ENCODE measurements at places on chromosomes 3 and 15. TPM values are rescaled to one million over a fixed set of nuclear protein-coding genes. Genes with fewer than 3 reads are reported as not detected.

- DNase-seq: no peak
Measured at GRCh38 chr3:134711284-134711683, 60.5 kb upstream of the KY start.

DNA sequence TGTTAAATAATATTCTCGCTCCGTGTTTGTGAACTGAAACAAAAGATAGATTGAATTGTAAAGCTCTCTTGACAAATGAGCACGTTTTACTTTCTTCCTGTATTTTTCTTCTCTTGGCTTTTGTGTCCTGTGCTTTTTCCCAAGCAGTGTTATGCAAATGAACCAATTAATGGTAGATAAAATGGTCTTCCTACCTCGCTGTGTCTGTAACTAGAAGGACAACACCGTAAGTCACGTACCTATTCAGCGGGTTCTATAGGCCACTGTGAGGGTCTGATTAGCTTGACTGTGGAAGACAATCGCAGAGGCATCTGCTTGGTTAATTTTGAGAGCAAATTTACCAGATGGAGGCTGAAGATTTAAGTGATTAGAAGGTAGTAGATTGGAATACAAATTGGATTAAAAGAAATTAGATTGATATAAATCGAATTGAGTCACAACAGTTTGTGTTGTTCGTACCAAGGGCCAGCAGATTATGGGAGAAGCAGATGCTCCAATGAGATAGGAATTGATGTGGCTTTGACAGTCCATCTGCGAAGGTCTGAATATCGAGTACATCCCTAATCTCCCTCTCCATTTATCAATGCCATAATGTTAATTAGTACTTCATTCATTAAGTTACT is 40.2 kb downstream of the ROBO2 start:
- no peak for DNase-seq

- DNase-seq: peak; percentile 33
Measured at GRCh38 chr3:148992027-148992634, 791 bp downstream of the GYG1 start.

DNA sequence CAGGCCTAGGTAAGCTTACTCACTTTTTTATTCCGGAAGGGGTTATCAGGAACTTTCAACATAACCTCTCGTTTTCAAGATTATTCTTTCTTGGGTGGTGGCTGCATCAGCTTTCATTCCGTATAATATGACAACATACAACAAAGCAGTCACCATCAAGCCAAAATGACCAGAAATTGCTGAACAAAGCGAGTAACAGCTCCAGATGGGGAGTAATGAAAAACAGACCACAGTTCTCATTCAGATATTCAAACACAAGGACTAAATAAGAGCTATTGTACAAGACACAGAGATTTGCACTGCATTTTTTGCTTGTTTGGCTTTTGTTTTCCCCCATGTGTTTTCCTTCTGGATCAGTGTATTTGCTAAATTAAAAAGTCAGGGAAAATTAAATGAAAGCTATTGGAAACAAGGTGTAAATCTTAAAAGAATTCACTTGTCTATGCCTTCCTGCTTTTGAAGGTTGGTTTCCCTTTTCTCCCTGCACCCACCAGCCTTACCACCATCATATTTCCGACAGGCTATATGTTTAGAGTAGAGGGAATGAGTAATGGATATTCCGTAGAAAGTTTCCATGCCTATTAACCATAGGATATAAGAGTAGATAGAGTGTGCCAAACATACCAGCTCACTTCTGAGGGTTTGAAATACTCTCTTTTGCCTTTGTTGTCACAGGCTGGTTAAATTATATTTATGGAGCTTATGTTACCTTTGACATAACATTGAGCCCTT is 213.6 kb downstream of the RBMS3 start:
- DNase-seq: no peak

GRCh38 chr3:120688121-120688520 is 6.1 kb upstream of the HGD start:
- no peak for DNase-seq

RAD54L2 gene
- 23.2 TPM for total RNA-seq

GRCh38 chr3:55294557-55294956 is 192.5 kb downstream of the WNT5A start:
- no peak for DNase-seq

- DNase-seq: no peak
Measured at GRCh38 chr3:140595295-140595694, 82.6 kb upstream of the TRIM42 start.

- no peak for DNase-seq
Measured at GRCh38 chr15:62941699-62942098, 100.8 kb upstream of the TPM1 start.

DNA sequence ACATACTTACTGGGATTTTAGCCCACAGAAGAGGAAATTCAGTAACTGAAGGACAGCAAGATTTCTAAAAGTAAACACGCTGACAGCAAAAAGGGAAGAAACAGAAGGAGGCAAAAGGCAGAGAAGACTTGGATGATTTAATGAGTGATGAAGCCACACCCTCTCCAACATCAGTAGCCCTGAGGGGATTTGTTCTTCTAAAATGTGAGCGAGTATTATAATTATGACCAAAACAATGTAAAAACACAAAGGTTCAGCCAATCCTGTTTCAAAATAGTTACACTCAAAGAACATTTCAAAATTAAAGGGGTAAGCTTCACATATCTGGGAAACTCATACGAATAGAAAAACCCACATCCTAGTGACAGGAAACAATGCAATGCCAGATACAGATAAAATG is 25.0 kb downstream of the MCCC1 start:
- no peak for DNase-seq

GRK7 gene
- total RNA-seq: under 0.01 TPM

ZNF860 gene
- 2.0 TPM for total RNA-seq

- DNase-seq: no peak
Measured at GRCh38 chr3:134393074-134393473, 18.8 kb upstream of the AMOTL2 start.

GRCh38 chr3:186990878-186991308 is 60.6 kb downstream of the ST6GAL1 start:
- DNase-seq: no peak

DNA sequence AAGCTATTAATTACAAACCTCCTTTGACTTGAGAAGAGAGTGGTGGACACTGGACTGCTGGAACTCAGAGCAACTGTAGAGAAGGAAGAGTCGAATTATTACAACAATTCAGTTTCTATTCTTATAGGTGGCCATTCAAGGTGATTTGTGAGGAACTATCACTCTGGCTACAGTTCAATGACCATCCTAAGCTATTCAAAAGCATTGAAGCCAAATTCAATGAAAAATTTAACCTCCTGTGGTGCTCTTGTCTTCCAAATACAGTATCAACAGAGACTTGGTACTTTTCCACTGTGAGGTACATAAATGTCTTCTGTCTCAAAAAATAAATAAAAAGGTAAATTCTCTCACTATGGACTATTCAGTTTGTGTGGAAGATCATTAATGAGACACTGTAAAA is 513.3 kb upstream of the SEMA6D start:
- no peak for DNase-seq

- no peak for DNase-seq
Measured at GRCh38 chr15:49137861-49138260, 17.5 kb downstream of the COPS2 start.

DNA sequence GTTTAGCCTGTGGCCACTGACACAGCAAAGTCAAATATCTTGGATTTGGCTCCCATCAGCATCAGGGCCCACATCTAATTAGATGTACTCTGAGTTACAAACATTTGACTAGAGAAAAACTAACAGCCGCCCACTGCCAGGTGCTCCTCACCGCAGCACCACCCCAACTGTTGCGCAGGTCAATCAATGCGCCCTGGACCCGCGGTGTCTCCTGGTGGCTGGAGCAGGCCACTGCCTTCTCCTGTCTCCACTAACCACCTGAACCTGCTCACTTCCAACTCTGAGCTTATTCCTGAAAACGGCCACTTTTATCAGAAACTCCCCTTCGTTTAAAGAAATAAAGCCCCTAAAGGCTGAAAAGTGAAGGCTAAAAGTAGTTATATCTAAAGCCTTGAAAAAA is 4.3 kb downstream of the RIOX2 start:
- no peak for DNase-seq

DNA sequence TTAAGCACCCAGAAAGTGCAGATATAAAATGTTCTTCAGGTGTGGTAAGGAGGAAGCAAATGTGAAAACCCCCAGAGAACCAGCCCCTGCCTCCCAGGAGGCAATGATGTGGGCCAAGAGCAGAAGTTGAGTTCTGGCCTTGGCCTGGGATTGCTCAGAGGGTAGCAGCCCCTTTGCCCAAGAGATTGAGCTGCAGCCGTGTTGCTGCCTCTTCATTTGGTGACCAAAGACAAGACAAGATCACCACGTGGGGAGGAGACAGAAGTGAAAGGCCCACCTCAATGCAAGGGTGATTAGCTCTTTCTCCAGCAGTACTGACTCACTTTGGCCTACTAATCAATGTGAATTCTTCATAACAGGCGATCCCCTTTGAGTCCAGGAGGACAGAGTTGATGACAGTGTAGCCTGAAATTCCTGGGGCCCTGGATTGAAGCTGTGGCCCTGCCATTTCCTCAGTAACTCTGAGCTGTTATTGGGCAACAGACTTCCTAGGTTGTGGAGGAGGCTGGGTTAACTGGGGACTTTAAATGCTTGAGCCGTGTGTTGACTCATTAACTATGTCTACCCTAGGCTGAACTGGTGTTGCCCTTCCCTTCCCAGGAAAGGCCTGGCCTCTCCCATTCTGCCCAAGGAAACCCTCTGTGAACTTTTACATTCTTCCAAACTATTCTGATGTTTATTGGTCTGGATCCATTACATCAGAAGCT is 86.5 kb downstream of the ST6GAL1 start:
- DNase-seq: no peak
